ENCODE measurements at places on chromosomes 7 and 10.

DNA sequence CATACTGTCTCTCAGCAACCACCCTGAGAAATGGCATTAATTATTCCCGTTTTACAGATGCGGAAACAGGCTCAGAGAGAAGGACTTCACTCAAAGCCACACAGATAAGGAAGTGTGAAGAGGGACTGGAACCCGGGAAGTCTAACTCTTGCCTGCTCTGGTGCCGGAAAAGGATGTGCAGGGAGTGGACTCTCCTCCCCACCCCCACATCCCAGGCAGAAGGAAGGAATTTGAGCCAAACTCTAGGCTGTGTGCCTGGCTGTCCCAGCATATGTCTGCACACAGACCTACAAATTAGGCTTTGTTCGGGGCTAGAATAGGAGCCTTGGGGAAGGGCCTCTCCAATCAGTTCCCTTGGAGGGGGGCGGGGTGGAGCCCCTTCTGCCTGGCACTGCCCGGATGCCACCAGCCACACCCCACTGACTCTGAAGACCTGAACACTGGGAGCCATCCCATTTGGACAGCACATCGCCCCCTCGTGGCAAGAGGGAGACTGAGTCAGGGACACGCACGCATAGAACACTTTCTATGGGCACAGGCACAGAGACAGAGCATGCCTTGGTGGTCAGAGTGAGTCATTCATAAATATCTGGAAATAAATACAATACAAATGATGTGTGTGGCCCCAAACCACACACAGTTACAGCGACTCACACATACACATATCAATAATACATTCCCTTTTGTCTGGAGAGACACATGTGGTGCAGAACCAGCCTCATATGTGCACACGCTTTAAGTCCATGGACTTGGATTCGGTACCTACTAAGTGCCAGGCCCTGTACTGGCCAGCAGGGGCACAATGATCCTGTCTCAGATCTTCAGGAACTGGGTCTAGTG, 13.1 kb downstream of the LZTS2 start:
- peak; percentile 34 for DNase-seq

- no peak for DNase-seq
These were observed 13.0 kb upstream of the SP4 start for GRCh38 chr7:21414795-21415393.

GRCh38 chr7:7315851-7316250, 133.5 kb downstream of the C1GALT1 start:
- DNase-seq = no peak

DNA sequence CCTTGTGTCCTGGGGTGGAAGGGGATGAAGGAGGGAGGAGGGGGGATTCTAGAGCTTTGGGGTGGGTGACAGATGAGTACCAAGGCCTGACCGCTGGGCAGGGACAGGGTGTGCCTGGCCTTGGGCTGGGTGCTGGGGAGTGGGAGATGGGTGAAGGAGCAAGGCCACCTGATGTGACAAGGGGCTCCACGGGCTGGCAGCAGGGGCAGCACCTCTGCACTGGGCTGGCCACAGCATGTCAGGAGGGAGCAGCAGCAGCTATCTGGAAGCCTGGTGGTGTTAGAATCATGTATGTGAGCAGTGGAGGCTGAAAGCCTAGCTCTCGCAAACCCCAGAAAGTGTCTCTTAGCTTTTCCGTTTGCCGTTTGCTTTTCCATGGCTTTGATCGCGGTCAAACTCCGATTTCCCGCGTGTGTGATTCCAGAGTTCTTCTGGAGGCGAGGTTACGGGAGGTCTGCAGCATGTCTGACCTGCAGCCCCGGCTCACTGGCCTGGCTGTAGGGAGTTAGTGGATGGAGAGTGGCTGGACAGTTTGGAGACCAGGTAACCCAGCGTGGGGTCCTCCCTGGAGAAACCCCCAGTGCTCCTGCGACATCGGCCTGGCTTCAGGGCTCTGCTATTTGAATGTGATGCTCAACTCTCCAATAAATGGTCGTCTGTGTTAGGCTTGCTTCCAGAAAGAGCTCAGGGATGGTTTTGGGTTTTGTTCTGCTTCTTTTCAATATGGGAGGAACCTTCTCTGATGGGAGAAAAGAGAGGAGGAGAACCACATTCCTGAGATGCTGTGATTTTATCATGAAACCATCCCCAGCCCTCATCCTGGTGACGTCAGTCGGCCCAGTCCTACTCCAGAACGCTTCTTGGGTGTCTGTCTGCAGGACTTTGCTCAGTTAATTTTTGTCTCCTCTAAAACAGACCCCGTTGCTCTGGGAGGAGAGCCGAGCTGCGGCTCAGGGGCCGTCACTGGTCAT, 105.5 kb downstream of the CUX1 start:
- DNase-seq = no peak

GRCh38 chr7:129041142-129042085, 13.5 kb downstream of the TNPO3 start:
- DNase-seq = no peak

- no peak for DNase-seq
These were observed 39.5 kb downstream of the PKD1L1 start for GRCh38 chr7:47908720-47909119.
